Activated T-cell treated with anti-CD3 and anti-CD28 coated beads, Interleukin-2, amount 50 U/mL, for 24 hours (primary cell): ENCODE measurements at places on chromosomes 7 and 10.
A peak's percentile ranks its signal among the peaks of the same experiment; 100 is the strongest.

DNA sequence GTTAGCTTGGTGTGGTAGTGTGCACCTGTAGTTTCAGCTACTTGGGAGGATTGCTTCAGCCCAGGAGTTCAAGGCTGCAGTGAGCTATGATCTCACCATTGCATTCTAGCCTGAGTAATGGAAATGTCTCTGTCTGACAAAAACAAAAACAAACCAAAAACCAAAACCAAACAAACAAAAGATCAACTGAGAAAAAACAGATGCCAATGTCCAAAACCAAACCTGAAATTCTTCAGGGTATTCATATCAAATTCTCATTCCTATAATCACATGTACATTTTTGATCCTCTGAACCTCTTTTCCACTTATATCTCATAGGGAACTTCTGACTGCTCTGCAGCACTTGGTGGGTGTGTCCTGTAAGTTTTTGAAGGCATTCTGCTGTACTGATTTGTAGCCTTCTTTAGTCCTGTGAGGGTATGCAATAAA is 87.0 kb downstream of the CDK6 start:
- no peak for DNase-seq

DNA sequence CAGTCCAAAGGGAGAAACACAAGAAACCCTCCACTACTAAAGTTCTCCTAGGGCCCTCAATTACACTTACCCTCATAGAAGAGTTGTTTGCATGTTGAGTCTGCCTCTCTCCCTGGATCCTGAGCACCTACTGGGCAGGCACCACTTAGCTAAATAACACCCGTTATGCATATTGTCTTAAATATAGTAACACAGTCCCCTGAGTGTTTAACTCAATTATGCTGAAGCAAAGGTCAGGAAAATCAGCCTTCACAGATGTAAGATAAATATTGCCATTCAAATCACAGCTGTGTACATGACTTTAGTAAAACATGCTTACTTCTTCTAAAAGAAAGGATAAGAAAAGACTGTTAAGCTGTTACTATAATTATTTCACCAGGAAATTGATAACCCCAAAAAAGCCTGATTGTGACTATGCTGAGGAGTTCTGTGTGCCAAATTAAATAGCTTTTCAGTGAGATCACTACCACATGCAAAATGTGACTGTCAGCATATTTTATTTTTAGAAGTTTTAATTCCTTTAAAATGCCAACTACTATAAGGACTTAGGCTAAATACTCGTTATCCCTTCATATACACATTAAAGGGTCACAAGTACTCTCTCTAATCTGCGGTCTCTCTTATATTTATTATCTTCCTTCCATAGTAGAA is 733.9 kb upstream of the PHF14 start:
- no peak for DNase-seq

DNA sequence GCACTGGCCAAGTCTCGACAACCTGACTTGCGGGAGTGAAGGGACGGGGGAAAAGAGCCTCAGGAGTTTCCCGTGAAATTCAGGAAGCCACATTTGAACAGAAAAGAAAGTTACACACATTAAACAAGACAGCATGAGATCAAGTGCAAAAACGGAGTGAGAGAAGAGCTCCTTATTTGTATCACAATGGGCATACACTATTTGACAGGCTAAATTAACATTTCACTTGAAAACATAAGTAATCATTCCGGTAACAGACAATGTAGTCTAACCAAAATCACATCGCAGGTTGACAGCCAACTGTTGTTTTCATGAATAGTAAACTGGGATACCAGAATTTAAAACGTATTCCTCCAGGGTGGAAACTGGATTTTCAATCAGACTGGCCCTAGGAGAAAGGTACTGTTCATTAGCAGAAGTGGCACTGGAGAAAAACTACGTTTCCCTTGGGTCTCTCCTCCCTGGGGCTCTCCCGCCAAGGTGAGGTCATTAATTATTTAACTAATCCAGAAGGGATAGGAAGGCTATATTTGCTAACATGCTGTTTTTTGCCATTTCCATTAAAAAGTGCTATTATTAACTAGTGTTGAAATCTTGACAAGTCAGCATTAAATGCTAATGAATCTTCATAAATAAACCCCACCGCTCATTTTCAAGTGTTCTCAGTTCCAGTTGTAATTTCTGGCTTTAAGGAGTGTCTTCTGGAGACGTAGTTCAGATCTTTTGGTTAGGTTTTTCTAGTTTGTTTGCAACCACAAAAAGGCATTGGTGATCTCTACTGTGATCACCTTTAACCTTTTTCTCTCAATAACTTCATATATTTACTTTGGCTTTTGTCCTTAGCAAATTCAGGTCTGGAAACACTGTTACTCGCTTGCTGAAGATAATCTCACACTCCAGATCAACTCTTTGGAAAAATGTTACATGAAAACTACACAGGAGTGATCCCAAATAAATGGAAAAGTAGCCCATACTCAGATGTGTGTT is 25.1 kb downstream of the RHEB start:
- no peak for DNase-seq

DNA sequence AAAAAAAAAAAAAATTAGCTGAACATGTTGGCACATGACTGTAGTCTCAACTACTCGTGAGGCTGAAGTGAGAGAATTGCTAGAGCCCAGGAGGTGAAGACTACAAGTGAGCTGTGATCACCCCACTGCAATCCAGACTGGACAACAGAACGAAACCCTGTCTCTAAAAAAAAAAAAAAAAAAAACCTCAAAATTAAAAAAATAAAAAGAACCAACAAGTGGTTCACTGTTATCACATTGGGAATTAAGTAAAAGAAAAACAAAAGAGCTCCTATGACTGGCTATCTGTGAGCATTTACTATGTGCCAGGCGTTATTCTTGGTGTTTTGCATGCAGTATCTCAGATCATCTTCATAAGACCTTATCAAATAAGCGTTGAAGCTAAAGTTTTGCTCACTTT is 66.0 kb downstream of the ANLN start:
- DNase-seq, result no peak

- no peak for DNase-seq
These were observed 10.2 kb upstream of the EFCAB10 start for GRCh38 chr7:105591522-105591921.

DNA sequence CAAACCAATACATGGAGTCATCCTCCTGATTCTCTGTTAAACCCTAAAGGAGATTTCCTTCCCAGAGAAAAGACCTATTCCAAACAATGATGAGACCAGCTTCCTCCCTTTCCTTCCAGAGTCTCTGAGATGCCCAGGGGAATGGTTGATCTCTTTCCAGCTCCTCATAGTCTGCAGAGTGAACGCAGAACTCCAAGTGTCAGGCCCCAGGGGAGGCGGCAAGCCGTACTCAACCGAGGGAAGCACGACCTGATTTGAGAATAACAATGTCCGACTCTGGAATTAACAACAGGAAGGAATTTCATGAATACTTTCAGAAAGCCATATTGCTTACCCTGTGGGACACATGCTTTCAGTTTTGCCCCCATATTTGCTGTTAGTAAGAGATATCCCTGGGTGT is 241.7 kb upstream of the GLI3 start:
- DNase-seq, result no peak

DNA sequence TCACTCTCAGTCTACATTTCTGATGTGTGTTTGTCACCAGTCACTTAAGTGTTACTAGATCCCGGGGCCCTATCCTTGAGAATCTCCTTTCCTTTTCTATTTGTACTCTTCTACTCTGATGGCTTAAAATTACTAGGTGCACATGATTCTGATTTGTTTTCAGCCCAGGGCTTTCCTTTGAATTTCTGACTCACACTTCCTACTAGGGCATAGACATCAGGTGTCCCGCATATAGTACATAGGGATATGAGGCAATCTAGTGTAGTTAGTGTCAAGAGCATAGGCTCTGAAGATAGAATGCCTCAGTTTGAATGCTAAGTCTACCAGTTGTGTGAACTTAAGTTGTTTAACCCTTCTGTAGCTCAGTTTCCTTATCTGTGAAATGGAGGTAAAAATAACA is 49.4 kb upstream of the LRRN3 start:
- DNase-seq, result no peak

- DNase-seq, result no peak
These were observed 17.8 kb upstream of the PDLIM1 start for GRCh38 chr10:95308389-95309302.

GRCh38 chr7:15780271-15780670 is 93.8 kb upstream of the MEOX2 start:
- DNase-seq, result no peak

DNA sequence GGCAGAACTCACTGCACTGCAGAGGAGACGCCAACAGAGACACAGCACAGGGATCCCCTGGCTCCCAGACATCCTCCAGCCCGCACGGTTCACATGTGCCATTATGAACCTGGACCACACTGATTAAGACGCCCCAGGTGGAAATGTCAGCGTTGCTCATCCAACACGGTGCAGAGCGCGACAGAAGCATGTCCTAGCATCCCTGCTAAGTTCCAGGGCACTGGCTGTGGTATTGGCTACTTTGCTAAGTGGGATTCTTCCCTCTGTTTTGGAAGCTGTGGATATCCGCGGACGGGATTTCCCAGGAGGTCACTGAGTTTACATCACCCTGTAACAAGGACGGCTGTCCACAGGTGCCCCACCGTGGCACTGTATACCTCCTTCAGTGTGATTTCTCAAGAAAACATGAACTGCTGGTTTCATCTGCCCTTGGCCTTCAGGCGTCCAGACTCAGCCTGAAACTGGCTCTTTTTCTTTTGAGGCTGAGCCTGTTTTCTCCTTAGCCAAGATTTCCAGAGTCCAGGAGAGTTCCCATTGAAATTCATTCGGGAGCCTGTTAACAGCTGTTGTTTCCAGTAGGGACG is 324.0 kb downstream of the WDR37 start:
- peak; percentile 3 for DNase-seq

GRCh38 chr7:29613100-29613499 is 49.5 kb downstream of the PRR15 start:
- no peak for DNase-seq

GRCh38 chr7:12685550-12685949 is 1.9 kb upstream of the ARL4A start:
- peak; percentile 32 for DNase-seq

DNA sequence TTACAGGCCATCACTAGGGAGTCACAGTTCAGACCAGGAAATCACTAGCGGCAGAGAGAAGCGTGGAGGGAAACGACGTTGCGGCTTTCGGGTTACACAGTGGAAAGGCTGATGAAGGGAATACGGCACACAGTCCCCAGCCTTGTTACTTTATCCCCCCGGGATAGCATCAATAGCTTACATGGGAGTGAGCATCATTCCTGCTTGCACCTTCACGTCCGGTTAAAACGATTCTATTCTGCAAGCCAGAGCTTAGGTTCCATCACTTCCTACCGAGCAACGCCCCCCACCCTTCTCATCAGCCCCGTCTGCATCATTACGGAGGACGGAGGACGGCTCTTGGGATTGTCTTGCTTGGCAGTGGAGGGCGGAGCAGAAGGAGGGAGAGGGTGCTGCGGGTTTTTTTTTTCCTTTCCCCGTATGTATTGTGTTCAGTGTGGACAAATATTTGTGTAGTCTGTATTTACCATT is 124.9 kb downstream of the CLEC2L start:
- no peak for DNase-seq

GRCh38 chr10:72542396-72542815 is 83.5 kb downstream of the MICU1 start:
- no peak for DNase-seq

GRCh38 chr7:50712252-50713122 is 70.2 kb downstream of the GRB10 start:
- DNase-seq, result no peak

DNA sequence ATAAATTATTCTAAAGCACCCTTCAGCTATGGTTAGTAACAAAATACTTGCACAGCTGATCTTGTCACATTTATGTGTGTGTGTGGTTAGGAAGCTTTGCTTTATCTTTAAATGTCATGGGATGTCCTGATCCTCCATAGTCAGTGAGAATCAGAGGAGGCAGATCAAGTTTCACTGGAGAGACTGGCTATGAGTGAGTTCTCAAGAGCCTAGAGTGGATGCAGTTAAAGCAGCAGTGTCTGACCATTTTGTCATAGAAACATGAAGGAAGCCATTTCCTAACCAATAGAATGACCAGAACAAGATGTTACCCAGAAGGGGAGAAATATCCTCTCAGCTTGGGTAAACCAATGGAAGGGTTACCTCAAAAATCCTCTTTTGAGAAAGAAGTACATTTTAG is 207.2 kb upstream of the DKK1 start:
- DNase-seq, result no peak
